ENCODE measurements at places on chromosomes 4 and X.

DNA sequence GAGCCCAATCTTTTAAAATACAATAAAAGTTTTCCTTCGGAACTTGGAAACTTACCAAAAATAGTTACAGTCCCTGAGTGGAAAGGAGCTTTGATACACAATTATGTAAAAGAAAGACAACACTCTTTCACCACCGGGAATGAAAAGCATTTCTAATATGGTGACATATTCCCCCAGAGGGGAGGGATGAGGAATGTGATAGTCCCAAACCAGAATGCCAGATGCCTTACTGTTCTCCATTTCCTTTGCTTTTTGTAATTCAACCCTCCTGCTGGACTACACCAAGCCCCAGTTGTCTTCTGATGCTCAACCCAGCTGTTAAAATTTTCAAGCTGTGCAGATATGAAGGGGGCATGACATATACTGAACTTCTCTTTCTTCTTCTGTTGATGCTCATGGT is 4.1 kb downstream of the PRIMPOL start:
- DNase-seq: peak; percentile 12

GRCh38 chrX:155997436-155997835 is at the start of gene IL9R:
TSS of gene IL9R (plus strand) at chrX:155997696. CDS start at chrX:155997760, 64 bp downstream.
- DNase-seq: no peak

DNA sequence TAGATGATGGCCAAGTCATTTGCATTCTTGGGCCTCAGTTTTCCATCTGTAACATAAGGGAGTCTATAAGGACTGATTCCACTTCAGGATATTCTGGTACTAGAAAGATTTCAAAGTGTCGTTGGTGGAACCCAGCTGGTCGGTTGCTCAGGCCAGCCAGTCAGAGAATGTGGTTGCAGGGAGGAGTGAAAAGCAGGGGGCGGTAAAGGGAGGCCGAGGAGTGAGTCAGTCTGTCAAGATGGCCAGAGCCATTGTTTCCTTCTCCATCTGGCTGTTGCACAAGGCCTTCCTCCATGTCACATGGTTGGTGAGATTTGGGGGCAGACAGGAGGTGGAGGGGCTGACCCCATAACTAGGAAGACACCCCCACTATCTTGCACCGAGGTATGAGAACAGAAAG is 38.2 kb downstream of the STARD8 start:
- no peak for DNase-seq

GRCh38 chr4:77821775-77822174 is 2.6 kb upstream of the CNOT6L start:
- DNase-seq: no peak

- no peak for DNase-seq
Observed at GRCh38 chr4:185238215-185238681, 28.9 kb downstream of the SNX25 start.

DNA sequence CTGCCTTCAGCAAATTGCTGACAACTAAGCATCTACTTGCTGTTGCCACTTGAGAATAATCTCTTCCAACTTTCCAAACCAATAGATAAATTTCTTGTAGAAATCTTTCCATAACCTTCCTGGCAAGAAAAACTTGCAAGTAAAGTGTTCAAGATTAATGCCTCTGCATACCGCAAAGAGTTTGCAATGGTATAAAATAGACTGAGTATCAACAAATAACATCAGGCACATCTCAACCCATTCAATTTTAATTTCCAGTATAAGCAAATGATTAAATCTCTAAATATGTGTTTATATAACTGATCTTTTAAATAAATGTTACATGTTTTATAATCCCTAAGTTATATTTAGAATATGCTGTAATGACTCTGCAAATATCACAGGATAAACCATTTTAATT is 275.2 kb upstream of the AGA start:
- no peak for DNase-seq

DNA sequence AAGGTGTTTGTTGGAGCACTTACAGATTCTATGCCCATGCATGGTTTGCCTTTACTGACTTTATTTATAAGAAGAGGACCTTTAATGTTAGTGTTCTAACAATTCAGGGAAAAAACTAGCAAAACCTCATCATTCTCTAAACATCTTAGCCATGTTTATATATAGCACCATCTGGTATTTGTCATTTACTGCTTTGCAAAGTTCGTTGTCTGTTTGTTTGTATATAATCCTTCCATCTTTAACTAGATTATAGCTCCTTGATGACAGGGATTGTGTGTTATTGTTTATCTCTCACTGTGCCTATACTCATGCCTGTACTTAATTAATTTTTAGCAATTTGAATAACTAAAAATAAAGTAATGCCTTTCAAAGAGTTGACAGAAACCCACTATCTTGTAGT is 170.6 kb upstream of the PACRGL start:
- no peak for DNase-seq

GRCh38 chr4:3786196-3786869 is 20.1 kb downstream of the ADRA2C start:
- no peak for DNase-seq

DNA sequence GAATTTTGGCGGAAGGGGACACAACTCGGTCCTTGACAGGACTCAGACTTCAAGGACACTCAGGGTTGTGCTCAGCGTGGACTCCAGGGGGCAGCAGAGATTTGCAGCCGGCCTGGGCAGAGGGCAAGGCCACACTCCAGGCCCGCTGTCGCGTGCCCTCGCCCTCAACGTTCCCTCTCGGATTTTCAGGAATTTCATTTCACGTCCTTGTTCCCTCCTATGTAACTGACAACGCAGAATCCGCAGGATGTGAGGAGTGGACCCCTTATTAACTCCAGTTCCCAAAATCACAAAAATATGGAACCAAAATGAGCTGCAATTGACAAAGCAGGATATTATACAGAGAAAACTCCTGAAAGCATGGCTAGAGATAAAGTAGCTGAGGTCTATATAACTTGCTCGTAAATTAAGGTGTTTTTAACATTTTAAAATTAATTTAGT is 21.0 kb upstream of the DCTD start:
- DNase-seq: no peak

DNA sequence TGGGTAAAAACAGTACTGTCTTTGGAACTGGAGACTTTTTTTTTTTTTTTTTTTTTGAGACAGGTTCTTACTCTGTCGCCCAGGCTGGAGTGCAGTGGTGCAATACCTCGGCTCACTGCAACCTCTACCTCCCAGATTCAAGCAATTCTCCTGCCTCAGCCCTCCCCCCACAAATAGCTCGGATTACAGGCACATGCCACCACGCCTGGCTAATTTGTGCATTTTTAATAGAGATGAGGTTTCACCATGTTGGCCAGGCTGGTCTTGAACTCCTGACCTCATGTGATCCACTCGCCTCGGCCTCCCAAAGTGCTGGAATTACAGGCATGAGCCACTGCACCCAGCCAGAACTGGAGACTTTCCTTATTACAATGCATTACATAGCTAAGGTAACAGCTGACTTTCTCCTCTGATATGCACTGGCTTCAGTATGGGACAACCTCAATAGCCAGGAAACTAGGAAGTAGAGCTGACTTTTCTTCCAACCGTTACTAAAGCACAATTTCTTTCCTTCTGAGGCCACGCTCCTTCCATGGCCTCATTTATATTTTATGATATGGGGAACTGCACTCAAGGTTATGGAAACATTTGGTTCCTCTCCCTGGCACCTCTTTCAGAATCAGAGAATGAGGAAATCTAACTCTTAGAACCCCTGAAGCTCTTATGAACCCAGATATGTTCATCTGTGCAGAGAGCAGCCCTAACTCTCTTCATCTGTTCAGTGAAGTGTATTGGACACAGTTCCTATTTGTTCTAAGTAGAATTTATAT is 53.5 kb upstream of the FAM9B start:
- no peak for DNase-seq

DNA sequence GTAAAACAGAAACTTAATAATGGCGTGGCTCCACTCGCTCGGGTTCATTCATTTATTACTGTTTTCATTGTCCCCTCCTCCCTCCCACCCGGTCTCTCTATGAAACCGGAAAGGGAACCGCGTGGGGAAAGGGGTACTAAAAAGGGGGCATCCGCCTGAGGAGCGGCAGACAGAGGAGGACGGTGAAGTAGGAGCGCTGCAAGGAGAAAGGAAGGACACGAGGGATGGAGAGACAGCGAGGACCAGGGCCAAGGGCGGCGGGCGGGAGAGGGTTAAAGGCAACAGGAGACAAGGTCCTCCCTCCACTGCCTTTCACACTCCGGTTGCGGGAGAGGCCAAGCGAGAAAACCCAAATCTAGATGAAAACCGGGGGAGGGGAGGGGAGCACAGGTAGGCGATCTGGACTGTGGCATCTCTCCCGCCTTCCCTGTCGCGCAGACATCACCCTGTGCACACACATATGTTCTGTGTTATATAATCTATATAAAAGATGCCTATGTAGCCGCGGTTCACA is 829 bp downstream of the ELOVL6 start:
- DNase-seq: no peak

Measured in GM04504 (cell line).